NCI-H2081 (cell line): ENCODE measurements at places on chromosomes 5 and 9.
A peak's percentile ranks its signal among the peaks of the same experiment; 100 is the strongest.

DNA sequence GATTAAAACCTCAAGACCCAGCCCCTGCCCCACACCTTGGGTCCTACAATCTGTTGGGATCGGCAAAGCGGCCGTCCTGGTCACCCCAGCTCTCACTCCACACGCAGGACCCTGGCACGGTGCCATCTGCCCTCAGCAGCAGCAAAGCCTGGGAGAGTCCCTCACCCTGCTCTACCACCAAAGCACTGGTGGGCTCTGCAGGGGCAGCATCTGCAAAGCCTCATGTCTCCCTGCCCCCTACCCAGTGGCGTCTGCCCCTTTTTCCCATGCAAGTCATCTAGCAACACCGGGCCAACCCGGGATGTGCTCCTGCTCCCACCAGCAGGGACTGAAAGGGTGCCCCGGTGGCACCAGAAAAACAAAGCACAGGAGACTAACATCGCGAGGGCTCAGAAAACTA, 19.6 kb upstream of the CNOT6 start:
- DNase-seq = no peak

DNA sequence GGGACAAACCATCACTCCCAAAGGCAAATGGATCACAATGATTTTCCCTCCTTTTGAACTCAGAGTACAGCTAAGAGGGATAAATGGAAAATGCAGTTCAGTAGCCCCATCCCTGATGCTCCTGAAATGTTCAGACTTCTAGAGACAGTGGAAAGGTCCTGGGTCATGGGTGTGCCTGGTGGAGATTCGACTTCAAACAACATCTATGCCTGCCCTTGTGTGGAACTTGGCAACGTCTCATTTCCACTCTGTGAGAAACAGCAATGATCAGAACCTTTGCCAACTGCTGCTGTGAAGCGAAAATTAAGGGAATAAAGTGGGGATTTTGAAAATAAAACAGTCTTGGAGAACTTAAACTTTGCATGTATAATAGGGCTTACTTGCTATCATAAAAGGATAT, 778.1 kb downstream of the SEMA5A start:
- DNase-seq = no peak

- peak; percentile 14 for DNase-seq
Observed at GRCh38 chr9:92763721-92764380, 782 bp downstream of the BICD2 start.

- DNase-seq = no peak
Observed at GRCh38 chr5:109141222-109142200, 268.3 kb downstream of the PJA2 start.

- no peak for DNase-seq
Observed at GRCh38 chr9:92632641-92633040, 37.3 kb downstream of the IPPK start.

DNA sequence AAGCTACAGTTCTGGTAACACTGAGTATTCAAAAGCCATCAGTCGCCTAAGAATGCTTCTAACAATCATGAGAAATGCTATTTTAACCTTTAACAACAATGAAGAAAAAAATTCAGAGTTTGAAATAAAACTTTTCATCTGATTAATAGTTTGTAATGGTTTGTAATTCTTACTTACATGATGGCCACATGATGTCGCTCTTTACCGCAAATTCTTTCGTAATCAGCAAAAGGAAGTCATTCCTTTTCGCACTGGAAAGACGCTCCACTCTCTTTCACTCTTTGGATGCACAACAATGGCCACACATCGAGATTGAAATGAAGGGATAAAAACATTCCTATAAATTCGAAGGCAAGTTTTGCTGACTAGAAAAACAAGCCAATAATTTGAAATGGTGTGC, at the start of gene PCDHA7:
Gene PCDHA7 (plus strand): TSS at position 277 of the 400 bp plus-strand sequence. CDS start 115 bp downstream, at position 392.
- DNase-seq = no peak

DNA sequence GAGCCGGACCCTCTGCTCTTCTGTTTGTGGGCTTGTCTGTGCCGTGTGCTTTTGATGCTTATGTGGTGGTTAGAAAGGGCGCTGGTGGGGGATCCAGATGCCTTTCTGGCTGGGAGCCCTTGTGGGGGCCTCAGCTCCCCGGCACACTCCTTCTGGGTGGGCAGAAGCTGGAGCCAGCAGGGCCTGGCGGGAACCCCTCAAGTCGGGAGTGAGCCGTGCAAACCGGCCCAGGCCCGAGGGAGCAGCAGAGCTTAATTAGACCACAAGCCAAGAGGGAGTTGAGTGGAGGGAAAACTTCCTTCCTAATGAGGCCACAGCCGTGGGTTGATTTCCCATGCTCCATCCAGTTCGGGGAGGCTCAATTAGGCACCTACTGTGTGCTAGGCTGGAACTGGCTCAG, 76.0 kb upstream of the RNU6ATAC start:
- no peak for DNase-seq

DNA sequence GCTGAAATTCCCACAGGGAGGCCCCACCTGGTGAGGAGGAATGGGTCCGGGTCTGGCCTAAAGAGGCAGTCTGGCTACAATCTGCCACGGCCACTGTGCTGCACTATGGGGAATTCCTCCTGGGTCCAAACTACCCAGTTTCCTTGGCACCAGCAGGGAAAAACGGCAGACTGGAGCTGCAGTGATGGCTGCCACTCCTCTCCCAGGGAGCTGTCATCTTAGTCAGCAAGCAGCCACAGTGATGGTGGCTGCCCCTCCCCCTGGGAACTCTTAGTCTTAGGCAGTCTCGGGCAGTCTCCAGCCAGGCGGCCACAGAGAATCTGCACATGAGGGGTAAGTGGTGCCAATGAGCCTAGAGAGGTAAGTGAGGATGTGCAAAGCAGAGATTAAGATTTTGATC, 205.8 kb downstream of the TMEM38B start:
- no peak for DNase-seq

DNA sequence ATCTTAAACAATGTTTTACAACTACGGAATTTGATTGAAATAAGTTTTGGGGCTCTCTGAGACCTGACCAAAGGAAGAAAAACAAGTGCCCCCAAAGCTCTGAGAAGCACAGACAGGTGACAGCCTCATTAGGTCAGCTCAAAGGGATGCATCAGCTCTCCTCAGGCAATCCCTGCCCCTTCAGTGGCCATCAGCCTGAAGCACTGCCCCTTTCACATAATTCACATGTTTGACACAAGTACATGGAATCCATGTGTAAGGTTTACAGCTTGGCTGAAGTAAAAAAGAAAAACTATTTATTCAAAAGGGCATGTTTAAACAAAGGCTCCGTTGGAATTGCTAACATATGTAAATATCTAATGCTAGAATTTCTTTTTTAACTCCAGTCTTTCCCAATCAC, 56.3 kb downstream of the TSSK1B start:
- no peak for DNase-seq

GRCh38 chr9:2311920-2312319, 296.8 kb downstream of the SMARCA2 start:
- DNase-seq = no peak

DNA sequence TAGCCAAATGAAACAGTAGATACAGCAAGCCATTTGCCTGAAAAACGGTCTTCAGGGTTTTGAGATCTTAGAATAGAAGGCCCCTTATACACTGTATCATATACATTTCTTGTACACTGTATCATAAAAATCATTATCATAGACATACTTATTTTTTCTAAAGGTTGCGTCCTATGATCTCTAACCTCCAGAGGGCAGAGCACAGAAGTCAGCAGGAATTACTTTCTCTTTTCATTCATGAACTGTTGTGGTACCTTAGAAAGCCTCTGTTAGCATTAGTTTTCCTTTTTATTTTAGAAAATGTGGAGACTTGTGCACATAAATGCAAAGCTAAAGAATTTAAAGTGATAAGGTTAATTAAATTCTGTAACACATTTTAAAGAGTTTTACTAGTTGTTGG, 115.4 kb downstream of the OXCT1 start:
- DNase-seq = no peak

- DNase-seq = no peak
Observed at GRCh38 chr5:151862811-151863472, 61.7 kb downstream of the GLRA1 start.

DNA sequence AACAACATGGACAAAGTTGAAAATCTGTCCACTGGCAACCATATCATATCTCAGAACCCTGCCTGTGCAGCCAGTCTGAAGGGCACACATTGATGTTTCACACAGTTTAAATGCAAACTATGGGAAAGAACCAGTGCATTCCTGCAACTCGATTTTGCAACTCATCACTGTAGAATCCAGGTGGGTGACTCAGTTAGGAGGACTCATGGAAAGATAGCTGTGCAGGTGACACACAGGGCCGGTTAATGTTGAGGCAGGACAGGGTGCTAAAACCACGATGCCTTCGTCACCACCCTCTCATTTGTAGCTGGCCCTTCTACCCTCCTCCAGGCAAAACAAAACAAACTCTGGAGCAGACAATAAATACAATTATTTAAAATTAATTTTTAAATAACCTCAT, 62.8 kb downstream of the TLE1 start:
- DNase-seq = no peak

DNA sequence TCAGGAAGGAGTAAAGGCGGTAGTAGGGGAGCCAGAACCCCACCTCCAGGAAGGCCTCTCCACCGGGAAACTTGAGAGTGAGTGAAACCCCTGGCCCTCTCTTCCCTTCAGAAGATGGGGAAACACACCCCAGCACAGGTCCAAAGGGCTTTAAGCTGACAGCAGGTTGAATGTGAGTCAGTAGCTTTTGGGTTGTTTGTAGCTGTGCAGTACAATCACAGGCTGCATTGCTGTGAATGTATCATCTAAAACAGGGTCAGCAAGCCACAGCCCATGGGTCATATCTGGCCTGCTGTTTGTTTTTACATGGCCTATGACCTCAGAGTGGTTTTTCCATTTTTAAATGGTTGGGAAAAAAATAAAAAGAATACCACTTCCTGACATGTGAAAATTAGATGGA, 10.0 kb downstream of the OTULINL start:
- DNase-seq = no peak

GRCh38 chr9:89179540-89179894, 899 bp upstream of the SHC3 start:
- DNase-seq = no peak

DNA sequence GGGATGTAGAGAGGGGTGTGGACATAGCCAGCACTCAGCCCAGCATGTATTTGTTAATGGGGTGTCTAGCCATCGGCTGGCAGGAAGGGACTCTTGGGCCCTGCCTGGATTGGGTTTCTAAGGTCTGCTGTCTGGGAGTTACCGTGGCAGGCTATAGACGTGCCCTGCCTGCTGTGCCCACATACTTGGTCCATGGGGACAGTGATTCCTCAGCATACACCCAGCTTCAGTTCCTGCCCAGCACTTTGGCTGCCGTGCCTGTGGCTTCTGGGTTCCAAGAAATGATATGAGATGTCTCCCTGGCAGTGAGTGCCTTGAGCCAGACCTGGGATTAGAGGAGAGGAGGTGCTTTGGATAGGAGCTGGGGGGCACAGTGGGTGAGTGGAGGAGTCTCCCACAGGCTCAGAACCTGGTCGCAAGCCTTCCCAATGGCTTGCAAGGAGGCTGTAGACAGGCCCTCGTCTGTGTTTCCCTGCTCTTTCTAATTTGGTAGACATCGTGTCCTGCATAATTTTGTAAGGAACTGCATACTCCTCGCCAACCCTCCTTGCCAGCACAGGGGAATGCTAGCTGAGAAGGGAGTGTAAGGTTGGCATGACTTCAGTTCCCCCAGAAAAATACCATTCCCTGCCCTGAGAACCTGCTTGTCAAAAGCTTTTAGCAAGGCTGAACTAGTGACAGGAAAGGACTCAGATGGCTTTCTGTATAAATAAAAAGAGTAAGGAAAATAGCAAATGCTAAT, 287.9 kb downstream of the ZSWIM6 start:
- no peak for DNase-seq

DNA sequence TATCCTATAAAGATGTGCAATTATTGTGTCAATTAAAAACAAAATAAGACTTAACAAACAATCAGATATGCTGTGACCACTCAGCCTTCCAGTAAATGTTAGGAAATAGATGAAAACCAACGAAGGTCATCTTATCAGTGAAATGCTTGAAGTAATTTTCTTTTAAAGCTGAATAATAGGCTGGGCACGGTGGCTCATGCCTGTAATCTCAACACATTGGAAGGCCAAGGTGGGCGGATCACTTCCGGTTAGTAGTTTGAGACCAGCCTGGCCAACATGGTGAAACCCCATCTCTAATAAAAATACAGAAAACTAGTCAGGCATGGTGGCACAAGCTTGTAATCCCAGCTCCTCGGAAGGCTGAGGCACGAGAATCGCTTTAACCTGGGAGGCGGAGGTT, 31.2 kb downstream of the NLN start:
- no peak for DNase-seq

- peak; percentile 40 for DNase-seq
Observed at GRCh38 chr9:98654247-98654646, 54.5 kb downstream of the GABBR2 start.

GRCh38 chr5:35488791-35489190, 128.9 kb upstream of the SPEF2 start:
- DNase-seq = no peak

- DNase-seq = no peak
Observed at GRCh38 chr5:42641336-42642005, 115.1 kb upstream of the CCDC152 start.

DNA sequence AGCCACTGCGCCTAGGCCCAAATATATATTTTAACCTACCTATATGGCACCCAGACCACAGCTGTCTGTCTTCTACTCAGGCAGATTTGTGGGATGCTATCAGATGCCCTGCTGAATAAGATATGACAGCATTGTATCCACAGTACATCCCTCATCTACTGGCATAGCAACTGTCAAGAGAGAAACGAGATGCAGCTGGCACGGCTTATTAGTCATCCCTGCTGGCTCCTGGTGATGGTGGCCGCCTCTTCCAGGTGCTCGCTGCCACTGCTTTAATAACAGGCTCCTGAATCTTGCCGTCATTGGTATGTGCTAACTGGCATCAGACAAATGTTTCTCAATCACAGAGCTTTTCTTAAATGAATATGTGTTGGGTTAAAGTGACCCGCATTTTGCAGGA, 34.0 kb downstream of the B4GALT1 start:
- DNase-seq = peak; percentile 13

- DNase-seq = no peak
Observed at GRCh38 chr9:76944011-76944410, 38.1 kb upstream of the PRUNE2 start.

- DNase-seq = no peak
Observed at GRCh38 chr9:124208571-124208970, 49.2 kb upstream of the NEK6 start.

DNA sequence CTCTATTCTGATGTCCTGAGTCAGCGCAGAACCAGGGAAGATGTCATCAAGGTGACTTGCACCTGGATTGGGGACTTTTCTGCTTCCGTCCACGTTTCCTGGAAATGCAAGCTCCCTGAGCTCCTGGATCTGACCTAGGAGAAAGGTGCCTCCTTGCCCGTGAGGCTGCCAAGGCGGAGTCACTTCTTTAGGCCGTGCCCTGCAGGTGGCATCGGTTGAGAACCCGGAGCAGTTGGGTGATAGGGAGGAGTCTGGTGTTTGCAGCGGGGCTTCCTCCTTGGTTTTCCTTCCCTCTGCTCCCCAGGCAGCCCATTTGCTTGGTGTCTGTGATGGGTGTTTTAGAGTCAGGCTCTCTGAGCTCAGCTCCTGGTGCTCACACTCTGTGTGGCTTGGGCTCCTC, 15.2 kb downstream of the NANS start:
- no peak for DNase-seq

DNA sequence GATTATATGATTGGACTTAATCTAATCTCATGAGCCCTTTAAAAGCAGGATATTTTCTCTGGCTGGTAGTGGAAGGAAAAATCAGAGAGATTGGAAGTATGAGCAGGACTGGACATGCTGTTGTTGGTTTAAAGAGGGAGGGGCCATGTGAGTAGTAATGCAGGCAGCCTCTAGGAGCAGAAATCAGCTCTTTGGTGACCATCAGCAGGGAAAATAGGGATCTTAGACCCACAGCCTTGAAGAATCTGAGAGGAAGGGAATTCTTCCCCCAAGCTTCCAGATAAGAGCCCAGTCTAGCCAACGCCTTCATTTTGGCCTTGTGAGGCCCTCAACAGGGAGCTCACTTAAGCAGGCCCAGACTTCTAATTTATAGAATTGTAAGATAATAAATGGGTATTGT, 9.5 kb downstream of the SH3GL2 start:
- DNase-seq = no peak
